Endothelial cell of umbilical vein (primary cell): ENCODE measurements at places on chromosomes 5 and 9. TPM values are rescaled to one million over a fixed set of nuclear protein-coding genes. Genes with fewer than 3 reads are reported as not detected.

The AK8 gene
- 0.32 TPM in 1 of 2 replicates, not detected in the other for total RNA-seq

The C9 gene
- 0.44 TPM in 1 of 2 replicates, not detected in the other for total RNA-seq

The APBA1 gene
- total RNA-seq = 11.3 and 11.4 TPM in 2 replicates

The NAIP gene
- 6.7 and 7.3 TPM in 2 replicates for total RNA-seq

The AIF1L gene
- total RNA-seq = 35.3 and 39.7 TPM in 2 replicates

The SNCAIP gene
- 35.9 and 42.0 TPM in 2 replicates for total RNA-seq

The ST8SIA4 gene
- 25.0 and 28.3 TPM in 2 replicates for total RNA-seq
